Ovary (tissue), 10 donors: ENCODE measurements at places on chromosomes 4 and X.

- H3K4me3 ChIP-seq = no peak overlapping the region
- H3K36me3 ChIP-seq = no peaks in the 10 kb centered on the region
Measured at GRCh38 chr4:184446132-184446658, 28.2 kb downstream of the IRF2 start.

DNA sequence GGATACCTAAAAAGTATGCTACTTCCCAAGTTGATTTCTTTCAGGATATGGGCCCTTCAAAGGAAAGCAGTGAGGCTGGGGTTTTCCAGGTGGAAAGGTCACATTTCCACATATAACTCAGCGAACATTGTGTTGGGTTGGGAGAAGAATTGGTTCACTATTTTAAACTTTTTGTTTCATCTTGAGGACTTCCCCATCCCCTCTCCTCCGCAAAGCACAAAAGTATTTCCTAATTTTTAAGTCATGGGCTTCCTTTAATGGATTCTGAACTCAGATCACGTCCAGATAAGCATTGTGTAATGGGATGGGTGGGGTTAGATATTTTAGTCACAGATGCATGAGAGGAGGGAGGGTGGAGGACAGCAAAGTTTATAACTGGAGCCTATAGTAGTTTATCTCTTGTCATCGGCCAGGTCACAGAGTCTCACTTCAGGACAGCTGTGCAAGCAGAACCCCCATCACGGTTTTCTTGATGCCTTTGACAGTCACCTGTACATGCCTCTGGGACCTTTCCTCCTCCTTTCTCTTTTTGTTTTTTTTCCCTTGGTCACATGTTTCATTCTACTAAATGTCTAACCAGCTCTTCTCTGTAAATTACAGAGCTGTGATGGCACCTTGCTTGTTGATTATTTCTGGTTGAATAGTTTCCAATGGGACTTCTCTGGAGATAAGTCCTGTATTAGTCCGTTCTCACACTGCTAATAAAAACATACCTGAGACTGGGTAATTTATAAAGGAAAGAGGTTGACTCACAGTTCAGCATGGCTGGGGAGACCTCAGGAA, 115.4 kb downstream of the PTTG2 start:
- H3K27ac ChIP-seq = no peak overlapping the region
- H3K36me3 ChIP-seq = no peaks in the 10 kb centered on the region
- no peak for DNase-seq
- H3K4me1 ChIP-seq = peaks cover 6% of the 10 kb centered on the region

GRCh38 chr4:167233685-167234315, 494 bp downstream of the SPOCK3 start:
- no peak for DNase-seq
- no peaks in the 10 kb centered on the region for H3K36me3 ChIP-seq

DNA sequence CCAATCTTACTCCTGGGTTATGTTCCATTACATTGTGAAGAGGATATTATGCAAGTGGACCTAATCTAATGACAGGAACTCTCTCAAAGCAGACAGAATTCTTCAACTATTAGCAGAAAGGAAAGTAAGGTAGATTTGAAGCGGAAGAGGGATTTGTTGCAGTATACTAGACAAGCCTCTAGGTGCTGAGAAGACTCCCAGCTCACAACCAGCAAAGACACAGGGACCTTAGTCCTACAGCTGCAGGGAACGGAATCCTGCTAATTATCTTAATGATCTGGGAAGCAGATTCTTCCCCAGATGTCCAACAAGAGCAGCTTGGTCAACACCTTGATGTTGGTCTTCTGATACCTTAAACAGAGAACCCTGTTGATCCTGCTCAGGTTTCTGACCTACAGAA, 73.6 kb downstream of the STK32B start:
- H3K36me3 ChIP-seq = no peaks in the 10 kb centered on the region
- H3K27me3 ChIP-seq = no peaks in the 10 kb centered on the region
- no peaks in the 10 kb centered on the region for H3K4me1 ChIP-seq
- no peak overlapping the region for H3K27ac ChIP-seq

DNA sequence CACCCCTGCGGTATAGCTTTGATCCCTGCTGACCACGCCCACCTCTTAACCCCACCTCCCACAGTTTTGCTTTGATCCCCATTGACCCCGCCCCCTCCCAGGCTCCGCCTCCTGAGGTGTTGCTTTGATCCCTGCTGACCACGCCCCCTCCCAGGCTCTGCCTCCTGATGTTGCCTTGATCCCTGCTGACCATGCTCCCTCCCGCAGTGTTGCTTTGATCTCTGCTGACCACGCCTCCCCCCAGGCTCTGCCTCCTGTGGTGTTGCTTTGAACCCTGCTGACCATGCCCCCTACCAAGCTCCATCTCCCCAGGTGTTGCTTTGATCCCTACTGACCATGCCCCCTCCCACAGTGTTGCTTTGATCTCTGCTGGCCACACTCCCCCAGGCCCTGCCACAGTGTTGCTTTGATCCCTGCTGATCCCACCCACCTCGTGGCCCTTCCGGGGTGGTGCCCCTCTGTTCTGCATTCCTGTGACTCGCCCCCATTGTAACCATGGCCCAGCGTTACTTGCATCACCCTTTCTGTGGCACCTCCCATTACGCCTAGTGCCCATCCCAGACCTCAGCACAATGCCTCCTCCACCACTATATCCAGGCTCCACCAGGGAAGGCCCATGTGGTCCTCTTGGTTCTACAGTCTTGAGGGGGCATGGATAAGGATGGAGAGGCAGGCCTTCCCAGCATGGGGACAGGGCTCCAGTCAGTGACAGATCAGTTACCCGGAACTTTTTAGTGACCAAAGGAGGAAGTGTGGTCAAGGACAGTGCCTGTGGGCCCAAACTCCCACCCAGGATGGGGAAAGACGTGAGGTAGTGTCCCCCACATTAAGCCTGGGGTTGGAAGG, 70.8 kb downstream of the ADRA2C start:
- no peaks in the 10 kb centered on the region for H3K27me3 ChIP-seq
- H3K36me3 ChIP-seq = no peaks in the 10 kb centered on the region
- no peak overlapping the region for H3K27ac ChIP-seq
- H3K4me1 ChIP-seq = no peaks in the 10 kb centered on the region

DNA sequence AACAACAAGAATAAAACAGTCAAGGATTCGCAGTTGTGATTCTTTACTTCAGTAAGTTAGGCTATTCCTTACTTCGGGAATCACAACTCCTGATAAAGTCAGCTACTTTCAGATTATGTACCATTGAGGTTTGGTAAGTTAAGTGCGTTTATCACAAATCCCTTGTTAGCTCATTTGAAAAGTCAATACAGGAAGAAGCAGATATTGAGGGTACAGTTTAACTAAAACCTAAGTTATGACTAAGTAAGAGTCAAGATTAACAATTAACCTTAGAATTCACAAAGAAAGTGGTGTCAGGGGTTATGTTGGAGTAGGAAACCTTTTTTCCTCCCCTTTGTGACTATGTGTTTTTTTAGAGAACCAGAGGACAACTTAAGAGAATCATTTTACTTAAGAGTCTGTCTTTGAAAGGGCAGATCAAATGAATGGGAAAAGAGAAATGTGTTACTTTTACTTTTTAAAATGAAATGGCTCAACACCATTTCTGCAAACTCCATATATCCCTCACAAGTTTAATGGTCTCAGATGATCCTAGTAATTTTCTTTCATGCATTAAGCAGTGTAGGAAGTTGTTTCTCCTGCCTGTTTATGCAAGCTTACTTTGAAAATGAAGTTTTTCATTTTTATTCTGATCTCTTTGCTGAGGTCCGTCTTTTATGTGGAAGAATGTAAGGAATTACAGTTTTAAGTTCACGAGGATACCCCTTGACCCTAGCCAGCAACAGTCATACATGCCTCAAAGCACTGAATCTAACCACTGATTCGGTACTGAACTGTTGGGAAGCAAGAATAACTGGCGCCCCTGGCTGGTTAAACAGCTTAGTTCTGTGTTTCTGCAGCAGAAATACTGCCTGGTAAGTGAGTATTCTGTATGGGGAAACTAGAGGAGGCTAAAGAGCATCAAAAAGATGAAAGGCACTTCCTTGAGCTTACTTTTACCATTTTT, 211.7 kb downstream of the SLC4A4 start:
- H3K4me3 ChIP-seq = no peak overlapping the region
- no peaks in the 10 kb centered on the region for H3K36me3 ChIP-seq
- no peaks in the 10 kb centered on the region for H3K4me1 ChIP-seq

GRCh38 chr4:106587558-106587957, 219.0 kb upstream of the GIMD1 start:
- no peak for DNase-seq
- no peaks in the 10 kb centered on the region for H3K36me3 ChIP-seq
- H3K27me3 ChIP-seq = no peaks in the 10 kb centered on the region
- H3K4me1 ChIP-seq = no peaks in the 10 kb centered on the region
- H3K4me3 ChIP-seq = no peak overlapping the region

DNA sequence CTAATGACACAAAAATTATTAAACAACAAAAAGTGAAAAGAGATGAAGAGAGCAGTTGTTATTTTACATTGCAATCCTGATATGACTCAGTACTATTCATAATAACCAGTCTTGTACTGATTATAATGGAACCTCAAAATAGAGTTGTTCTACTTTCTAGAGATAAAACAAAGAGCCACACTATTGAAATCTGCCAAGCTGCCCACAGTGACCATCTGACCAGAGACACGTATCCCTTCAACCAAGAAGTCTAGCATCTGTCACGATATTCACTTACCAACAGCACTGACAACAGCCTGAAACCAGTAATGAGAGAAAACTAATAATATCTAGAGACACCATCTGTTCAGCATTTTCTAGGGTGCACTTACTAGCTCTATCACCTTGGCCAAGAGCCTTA, 466.7 kb downstream of the NKX6-1 start:
- no peaks in the 10 kb centered on the region for H3K4me1 ChIP-seq
- H3K27me3 ChIP-seq = no peaks in the 10 kb centered on the region
- DNase-seq = no peak
- no peaks in the 10 kb centered on the region for H3K36me3 ChIP-seq

GRCh38 chr4:1940566-1940965, 68.2 kb downstream of the NELFA start:
- H3K36me3 ChIP-seq = no peaks in the 10 kb centered on the region
- no peak for DNase-seq

DNA sequence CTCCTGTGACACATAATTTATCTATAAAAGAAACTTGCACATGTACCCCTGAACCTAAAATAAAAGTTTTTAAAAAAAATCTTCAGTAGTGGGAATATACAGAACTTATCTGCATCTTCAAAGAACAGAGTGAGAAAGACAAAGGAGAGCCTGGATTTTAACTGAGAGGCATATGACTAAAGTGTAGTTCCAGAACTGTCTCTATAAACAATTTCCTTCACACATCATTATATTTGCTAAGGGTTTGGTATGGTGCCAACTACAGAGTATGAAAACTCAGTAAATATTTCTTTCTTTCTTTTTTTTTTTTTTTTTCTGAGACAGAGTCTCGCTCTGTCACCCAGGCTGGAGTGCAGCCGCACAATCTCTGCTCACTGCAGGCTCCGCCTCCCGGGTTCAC, 49.9 kb upstream of the NFKB1 start:
- H3K4me3 ChIP-seq = no peak overlapping the region
- H3K36me3 ChIP-seq = no peaks in the 10 kb centered on the region
- H3K27ac ChIP-seq = no peak overlapping the region
- H3K27me3 ChIP-seq = no peaks in the 10 kb centered on the region

GRCh38 chrX:81348388-81348787, 146.5 kb downstream of the SH3BGRL start:
- H3K27me3 ChIP-seq = no peaks in the 10 kb centered on the region
- no peak overlapping the region for H3K4me3 ChIP-seq
- H3K27ac ChIP-seq = no peak overlapping the region
- H3K36me3 ChIP-seq = no peaks in the 10 kb centered on the region
- no peak for DNase-seq

- no peaks in the 10 kb centered on the region for H3K36me3 ChIP-seq
- no peak overlapping the region for H3K4me3 ChIP-seq
- H3K4me1 ChIP-seq = peaks cover 2% of the 10 kb centered on the region
- peak overlapping the region; percentile 5 for H3K27ac ChIP-seq
- peak; percentile 80 for DNase-seq
Measured at GRCh38 chrX:67780694-67781109, 236.9 kb downstream of the AR start.

- H3K4me3 ChIP-seq = peak overlapping the region; percentile 26
- DNase-seq = no peak
- peaks cover 7% of the 10 kb centered on the region for H3K4me1 ChIP-seq
- no peaks in the 10 kb centered on the region for H3K36me3 ChIP-seq
- H3K27me3 ChIP-seq = no peaks in the 10 kb centered on the region
Measured at GRCh38 chr4:41882625-41883347, 52.4 kb upstream of the TMEM33 start.

GRCh38 chr4:40333921-40334352, 1.2 kb upstream of the CHRNA9 start:
- no peak for DNase-seq
- no peaks in the 10 kb centered on the region for H3K4me1 ChIP-seq
- H3K4me3 ChIP-seq = no peak overlapping the region
- no peaks in the 10 kb centered on the region for H3K36me3 ChIP-seq
- H3K27ac ChIP-seq = no peak overlapping the region

DNA sequence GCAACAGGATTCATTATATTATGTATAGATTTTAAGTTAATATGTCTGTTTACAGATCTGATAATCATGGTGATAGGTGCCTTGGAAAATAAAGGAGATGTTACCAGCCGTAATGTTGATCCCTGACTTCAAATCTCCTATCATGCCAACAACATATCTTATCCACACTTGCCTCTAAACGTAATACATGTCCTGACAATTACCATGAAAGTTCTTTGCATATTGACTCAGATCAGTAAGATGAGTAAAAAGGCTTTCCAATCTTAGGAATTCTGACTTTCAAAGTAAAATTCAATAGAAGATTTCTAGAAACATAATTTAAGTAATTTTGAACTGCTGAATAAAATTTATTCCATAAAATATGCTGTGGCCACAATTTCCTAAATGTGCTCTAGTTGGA, 513.3 kb downstream of the ANKRD50 start:
- no peaks in the 10 kb centered on the region for H3K4me1 ChIP-seq
- no peak overlapping the region for H3K27ac ChIP-seq
- no peak overlapping the region for H3K4me3 ChIP-seq
- no peaks in the 10 kb centered on the region for H3K36me3 ChIP-seq
- no peaks in the 10 kb centered on the region for H3K27me3 ChIP-seq
- DNase-seq = no peak

GRCh38 chrX:15475021-15475420, 18.1 kb downstream of the PIR start:
- DNase-seq = no peak
- H3K36me3 ChIP-seq = no peaks in the 10 kb centered on the region
- H3K27ac ChIP-seq = no peak overlapping the region
- H3K4me3 ChIP-seq = no peak overlapping the region
- H3K4me1 ChIP-seq = no peaks in the 10 kb centered on the region

- H3K27me3 ChIP-seq = no peaks in the 10 kb centered on the region
- no peak overlapping the region for H3K27ac ChIP-seq
- H3K4me3 ChIP-seq = no peak overlapping the region
Measured at GRCh38 chr4:140851032-140851636, 94.9 kb upstream of the TBC1D9 start.

GRCh38 chr4:151807220-151807619, 46.4 kb upstream of the GATB start:
- no peak overlapping the region for H3K27ac ChIP-seq
- no peak overlapping the region for H3K4me3 ChIP-seq
- no peak for DNase-seq
- no peaks in the 10 kb centered on the region for H3K4me1 ChIP-seq
